ENCODE measurements at places on chromosomes 7 and 10.
A peak's percentile ranks its signal among the peaks of the same experiment; 100 is the strongest.

- no peak for DNase-seq
Observed at GRCh38 chr10:113384181-113384580, 168.7 kb upstream of the HABP2 start.

GRCh38 chr10:89677341-89677740 is 24.0 kb upstream of the KIF20B start:
- DNase-seq = no peak

- DNase-seq = no peak
Observed at GRCh38 chr7:157043745-157044144, 33.3 kb upstream of the MNX1 start.

- no peak for DNase-seq
Observed at GRCh38 chr7:44062903-44063295, 2.5 kb downstream of the PGAM2 start.

GRCh38 chr7:104621321-104621720 is 292.9 kb downstream of the LHFPL3 start:
- no peak for DNase-seq

- DNase-seq = no peak
Observed at GRCh38 chr7:33087858-33088257, 21.3 kb downstream of the RP9 start.

DNA sequence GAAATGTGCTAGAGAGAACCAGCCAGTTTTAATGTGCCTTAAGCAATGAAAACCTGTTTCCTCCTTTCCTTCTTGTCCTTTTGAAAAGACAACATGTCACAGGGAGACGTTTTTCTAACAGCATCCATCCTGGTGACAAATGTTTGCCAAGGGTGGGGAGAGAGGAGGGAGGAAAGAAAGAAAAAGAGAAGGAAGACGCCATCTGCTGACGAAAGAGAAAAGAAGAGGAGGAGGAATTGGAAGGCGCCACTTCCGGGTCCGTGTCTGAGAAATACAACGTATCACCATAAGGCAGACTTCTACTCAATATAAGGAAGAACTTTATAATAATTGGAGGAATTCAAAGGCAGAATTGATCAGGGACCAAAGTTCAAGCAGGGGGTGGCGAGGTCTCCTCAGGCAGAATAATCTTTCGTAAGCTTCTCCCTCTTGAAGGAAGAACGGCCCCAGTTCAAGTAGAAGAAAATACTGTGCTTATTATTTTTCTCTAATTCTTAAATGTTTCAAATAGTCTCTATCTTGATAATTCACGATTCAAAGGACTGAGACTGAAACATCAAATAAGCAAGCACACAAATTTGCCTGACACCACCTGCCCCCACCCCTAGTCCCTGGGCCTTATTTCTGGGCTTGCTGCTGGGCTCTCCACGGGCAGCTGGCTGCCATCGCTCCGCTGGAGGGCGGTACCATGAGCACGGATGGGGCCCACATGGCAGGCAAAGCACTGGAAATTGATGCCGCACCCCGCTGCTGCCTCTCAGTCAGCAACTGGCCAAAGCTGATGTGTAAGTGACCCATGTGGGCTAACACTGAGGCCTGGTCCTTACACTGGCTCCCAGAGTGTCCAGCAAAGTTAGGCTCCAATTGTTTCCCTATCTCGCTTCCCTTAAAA is 273.7 kb upstream of the KLF14 start:
- no peak for DNase-seq

DNA sequence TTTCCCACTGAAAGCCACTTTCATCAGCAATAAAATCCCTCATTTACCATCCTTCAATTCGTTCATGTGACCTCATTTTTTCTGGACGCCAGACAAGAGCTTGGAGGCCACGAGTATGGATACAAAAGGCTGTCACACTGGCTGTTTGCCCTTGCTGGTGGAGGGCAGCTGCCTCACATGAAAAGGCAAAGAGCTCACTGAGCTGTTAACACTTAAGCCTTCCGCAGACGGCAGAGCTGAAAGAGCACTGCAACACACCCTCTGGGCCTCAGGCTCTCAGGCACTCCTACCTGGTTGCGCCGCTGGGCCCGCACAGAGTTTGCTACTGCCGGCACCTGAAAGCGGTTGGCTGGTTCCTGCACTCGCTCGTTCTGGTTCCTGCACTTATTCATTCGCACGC is 193.5 kb downstream of the CFTR start:
- no peak for DNase-seq

DNA sequence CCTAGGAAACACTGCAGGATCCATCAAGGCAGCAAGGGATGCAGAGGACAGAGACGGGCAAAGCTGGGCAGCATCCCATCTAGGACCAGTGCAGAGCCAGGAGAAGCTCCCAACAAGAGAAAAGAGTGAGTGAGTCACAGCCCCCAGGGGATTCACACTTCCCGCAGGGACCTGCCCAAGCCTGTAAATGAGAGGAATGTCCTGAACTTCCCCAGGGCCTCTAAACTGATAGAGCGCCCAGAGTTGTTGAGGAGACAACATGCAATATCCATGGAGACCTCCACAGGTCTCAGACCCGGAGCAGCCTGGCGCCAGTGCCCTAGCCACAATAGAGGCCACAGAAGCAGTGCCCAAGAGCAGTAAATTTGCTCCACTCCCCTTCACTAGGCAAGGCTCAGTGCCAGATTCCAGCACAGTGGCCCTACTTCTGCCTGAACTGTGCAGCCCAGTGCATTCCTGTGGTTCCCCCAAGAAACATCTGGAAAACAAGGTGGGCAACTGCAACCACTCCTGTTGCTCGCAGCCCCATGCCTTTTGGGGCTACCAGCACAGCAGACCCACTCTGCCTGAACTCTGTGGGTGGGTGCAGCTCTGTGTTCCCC is 567.5 kb downstream of the POM121L12 start:
- DNase-seq = no peak

DNA sequence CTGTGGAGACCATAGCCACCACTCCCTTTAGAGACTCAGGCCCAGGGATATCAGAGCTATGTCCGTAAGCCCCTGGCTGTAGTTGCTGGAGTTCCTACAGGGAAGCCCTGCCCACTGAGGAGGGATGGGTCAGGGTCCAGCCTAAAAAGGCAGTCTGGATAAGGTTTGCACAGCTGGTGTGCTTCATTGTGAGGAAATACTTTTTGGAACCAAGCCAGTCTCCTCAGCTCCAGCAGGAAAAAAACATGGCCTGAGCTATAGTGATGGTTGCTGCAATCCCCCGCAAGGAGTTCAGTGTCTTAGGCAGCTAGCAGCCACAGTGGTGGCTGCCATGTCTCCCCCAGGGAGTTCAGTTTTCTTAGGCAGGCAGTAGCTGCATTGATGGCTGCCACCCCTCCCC is 52.6 kb upstream of the CYP2C8 start:
- DNase-seq = no peak

DNA sequence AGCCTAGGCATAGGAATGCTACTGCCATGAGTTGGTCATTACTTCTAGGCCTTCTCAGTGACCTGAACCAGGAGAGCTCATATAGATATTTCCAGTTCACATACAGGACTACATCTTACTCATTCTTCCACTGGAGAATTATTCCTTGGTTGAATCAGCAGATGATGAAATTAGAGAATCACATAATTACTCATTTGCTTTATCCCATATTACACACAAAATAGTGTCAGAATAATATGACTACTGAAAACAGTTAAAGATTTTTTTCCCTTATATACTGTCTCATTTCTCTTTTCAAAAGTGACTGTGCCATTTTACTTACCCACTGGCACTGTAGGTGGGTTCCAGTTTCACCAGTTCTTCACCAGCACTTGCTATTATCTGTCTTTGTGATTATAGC is 18.5 kb downstream of the BMS1 start:
- DNase-seq = no peak

GRCh38 chr7:9231630-9232121 is 798.3 kb downstream of the NXPH1 start:
- no peak for DNase-seq

- DNase-seq = no peak
Observed at GRCh38 chr10:50322077-50322476, 70.8 kb upstream of the ASAH2 start.

DNA sequence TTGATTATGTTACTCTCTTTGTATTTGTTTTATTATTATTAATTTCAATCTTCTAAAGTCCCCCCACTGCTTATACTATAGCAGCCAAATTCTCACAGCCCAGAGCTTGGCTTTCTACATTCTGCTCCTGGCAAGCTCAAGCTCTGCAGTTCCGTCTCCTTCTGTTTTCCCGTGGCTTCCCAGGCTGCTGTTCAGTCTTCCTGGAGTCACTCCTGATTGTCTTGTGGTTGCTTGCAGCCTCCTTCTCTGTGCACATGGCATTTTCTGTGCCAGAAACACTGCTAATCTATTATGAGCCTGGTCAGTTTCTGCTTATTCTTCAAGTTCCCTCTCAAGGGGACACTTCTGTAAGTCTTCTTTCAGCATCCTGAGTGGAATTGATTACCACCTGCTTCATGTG is 533.7 kb upstream of the IGFBP3 start:
- DNase-seq = no peak

DNA sequence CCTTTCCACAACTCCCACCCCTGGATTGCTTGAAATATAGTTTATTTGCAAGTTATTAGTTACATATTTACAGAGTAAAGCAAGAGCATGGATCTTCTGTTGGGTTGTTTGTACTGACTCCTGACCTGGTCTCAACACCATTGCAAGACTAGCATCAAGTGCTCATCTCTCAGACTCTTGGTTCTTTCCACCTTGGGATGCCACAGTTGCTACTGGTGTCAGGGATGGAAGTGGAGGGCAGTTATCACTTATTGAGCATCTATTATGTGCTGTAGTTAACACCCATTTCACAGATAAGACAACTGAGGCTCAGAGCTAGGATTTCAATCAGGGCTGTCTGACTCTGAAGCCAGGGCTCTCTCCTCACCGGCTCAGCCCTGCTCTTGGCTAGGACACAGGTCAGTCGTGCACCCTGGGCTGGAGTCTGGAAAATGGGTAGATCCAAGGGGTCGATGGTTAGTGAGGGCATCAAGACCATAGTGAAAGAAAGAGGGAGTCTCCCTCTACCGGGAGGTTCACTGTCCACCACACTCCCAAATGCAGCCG is 614 bp upstream of the ADAMTS14 start:
- DNase-seq = no peak

DNA sequence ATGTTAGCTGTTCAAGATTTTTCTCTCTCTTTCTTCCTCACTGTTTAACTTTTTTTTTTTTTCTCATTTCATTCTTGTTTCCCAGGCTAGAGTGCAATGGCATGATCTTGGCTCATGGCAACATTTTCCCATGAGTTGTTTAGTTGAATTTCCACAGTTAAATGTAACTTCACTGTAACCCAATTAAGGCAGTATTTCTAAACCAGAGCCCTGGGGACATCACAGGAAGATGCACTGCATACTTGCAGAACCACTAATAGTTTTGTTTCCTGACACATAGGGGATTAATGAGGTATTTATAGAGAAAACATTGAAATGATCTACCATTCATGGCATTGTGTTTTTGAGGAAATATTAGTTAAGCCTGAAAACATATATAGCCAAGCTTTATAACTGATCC is 795.6 kb upstream of the GHITM start:
- no peak for DNase-seq

DNA sequence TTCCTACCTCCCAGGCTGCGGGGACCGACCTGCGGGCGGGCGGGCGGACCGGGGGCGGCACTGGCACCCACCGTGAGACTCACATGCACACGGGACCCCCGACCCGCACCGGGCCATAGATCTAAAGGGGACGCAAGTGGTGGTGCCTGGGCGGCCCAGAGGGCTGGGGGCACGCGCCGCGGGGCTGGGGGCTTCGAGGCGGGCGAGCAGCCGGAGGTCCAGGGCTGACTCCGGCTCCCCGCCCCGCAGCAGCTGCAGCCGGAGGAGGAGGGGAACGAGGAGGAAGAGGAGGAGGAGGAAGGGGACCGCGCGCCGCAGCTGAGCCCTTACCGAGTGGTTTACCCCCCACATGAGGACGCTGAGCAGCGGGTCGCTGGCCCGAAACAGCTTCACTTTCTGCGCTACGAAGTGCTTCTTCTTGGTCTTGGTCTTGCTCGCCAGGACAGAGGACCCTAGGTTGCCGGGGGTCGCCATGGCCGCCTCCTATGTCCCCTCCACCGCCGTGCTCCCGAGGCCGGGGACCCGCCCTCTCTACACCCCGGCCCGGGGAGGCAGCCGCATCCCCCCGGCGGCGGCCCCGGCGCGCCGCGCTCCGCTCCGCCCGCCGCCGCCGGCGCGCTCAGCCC is 412 bp downstream of the PIP4K2A start:
- DNase-seq = peak; percentile 18

Measured in stimulated activated CD8-positive, alpha-beta memory T cell treated with anti-CD3 and anti-CD28 coated beads, Interleukin-7, amount 100 ng/mL, for 24 hours (primary cell).